ENCODE measurements at places on chromosomes 3 and 15.

- DNase-seq, result no peak
These were observed 2.0 kb downstream of the IFRD2 start for GRCh38 chr3:50290161-50290641.

DNA sequence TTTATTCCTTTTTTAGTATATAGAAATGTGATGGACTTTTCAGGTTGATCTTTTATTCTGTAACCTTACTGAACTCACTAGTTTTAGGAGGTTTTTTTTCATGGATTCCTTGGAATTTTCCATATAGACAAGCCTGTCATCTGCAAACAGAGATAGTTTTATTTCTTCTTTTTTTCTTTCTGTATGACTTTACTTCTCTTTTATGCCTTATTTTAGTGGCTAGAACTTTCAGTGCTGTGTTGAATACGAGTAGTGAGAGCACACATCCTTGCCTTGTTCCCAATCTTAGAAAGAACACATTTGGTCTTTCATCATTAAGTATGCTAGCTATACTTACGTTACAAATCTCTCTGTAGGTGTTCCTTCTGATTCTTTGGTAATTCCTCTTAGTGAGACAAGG, 336.5 kb downstream of the PTPRG start:
- DNase-seq, result no peak

DNA sequence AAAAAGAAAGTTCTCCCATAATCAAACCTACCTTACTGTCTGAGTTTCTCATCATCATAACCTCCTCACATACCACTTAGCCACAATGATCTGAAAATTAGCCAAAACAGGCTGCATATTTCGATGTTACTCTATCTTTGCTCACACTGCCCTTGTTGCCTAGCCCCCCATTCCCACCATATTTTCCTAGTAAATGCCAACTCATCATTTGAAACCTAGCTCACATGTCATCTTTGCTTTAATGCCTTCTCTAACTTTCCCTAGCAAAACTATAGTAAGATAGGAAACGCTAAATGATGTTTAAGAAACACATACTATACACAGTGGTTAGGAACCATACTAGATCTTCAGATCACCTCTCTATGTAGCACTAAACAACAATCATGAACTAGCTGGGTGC, 64.9 kb downstream of the INO80 start:
- DNase-seq, result no peak

DNA sequence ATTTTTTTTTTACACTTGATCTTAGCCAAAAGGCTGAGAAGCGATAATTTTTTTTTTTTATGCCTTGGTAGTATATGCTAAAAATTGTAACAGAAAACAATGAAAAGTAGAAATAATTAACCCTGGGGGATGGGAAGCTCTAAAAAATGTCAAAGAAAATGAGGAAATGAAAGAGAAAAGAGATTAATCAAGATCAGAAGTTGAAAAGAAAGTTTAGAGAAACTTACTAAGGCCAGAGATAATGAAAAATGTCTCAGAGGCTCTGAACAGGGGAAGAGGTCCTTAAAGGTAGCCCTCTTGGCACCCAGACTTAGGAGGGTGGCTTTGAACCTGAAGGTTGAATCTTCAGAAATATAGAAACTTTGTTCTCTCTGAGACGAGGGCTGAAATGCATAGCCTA, 58.6 kb upstream of the ZBED2 start:
- DNase-seq, result no peak

DNA sequence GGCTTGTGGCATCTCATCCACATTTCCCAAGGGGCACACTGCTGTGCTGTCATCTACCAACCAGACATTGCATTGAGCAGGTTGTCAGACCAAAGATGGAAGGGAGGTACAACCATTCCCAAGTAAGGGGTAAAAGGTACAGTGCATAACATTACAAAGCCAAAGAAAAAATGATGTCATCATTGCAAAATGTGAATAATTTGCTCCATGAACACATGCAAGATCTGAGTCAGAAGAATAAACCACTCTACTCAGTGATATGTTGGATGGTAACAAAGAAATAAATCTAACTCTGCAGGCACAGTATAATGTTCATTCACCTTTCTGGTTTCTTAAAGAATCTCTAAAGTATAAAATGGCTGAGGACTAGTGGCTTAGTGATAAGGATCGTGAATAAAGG, 202.7 kb downstream of the MAGI1 start:
- no peak for DNase-seq

- no peak for DNase-seq
These were observed 64.9 kb downstream of the IQSEC1 start for GRCh38 chr3:13008155-13008995.

GRCh38 chr3:46661776-46662766, 31.4 kb downstream of the ALS2CL start:
- DNase-seq, result no peak

All from activated T-helper 1 cell treated with Interleukin-2 at 50 U/mL for 16 hours (primary cell).